ENCODE measurements at places on chromosomes 13 and 19.

GRCh38 chr19:801030-801860 lies 4.0 kb downstream of the PTBP1 start:
- no peak for DNase-seq

GRCh38 chr19:49423071-49423984 lies at the start of gene PTH2:
Gene PTH2, minus strand, starts transcription at chr19:49423441. Its CDS starts 102 bp downstream, at chr19:49423339.
- DNase-seq, result no peak

DNA sequence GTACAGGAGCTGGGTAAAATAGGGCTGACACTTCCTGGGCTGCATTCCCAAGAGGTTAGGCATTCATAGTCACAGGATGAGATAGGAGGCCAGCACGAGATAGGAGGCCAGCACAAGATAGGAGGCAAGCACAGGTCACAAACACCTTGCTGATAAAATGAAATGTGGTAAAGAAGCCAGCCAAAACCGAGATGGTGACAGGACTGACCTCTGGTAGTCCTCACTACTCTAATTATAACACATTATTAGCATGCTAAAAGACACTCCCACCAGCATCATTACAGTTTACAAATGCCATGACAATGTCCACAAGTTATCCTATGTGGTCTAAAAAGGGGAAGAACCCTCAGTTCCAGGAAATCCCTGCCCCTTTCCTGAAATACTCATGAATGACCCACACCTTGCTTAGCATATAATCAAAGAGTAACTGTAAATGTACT lies 20.9 kb upstream of the IGSF23 start:
- no peak for DNase-seq

GRCh38 chr19:51094696-51095279 lies 12.1 kb upstream of the KLK14 start:
- no peak for DNase-seq

GRCh38 chr19:30374865-30375552 lies 2.8 kb downstream of the ZNF536 start:
- no peak for DNase-seq

DNA sequence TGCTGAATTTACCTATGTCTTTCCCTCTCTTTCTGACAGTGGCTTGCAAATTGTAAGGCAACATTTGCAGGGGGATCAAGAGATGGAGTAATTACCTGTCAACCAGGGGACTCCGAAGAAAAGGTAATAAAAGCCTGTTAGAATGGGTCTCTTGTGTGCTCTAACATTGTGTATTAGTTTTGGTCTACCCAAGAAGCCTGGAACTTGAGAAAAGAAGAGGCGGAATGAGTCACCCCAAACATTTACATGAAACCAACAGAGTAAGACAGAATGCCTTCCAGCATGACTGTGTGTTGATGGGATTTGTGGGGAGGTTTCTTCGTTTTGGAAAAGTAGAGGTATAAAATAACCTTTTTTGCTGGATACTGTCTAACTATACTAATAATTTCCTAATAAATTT lies 36.7 kb downstream of the ZAR1L start:
- no peak for DNase-seq
